Stimulated activated CD8-positive, alpha-beta memory T cell treated with anti-CD3 and anti-CD28 coated beads, Interleukin-4, amount 100 ng/mL, for 1 hour (primary cell): ENCODE measurements at places on chromosomes 7 and 10.

GRCh38 chr10:124240839-124241291, 147.5 kb upstream of the CHST15 start:
- DNase-seq = no peak

- no peak for DNase-seq
Measured at GRCh38 chr7:101818287-101819071, 1.1 kb downstream of the CUX1 start.

DNA sequence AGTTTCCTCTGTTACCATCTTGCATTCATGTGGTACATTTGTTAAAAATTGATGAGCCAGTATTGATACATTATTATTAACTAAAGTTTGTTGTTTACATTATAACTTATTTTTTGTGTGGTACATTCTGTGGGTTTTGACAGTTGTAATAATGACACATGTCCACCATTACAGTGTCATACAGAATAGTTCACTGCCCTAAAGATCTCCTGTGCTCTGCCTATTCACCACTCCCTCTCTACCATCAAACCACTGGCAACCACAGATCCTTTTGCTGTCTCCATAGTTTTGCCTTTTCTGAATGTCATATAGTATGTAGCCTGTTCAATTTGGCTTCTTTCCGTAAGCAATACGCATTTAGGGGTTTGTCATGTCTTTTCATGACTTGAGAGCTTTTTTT, 156.9 kb downstream of the PHF14 start:
- no peak for DNase-seq

DNA sequence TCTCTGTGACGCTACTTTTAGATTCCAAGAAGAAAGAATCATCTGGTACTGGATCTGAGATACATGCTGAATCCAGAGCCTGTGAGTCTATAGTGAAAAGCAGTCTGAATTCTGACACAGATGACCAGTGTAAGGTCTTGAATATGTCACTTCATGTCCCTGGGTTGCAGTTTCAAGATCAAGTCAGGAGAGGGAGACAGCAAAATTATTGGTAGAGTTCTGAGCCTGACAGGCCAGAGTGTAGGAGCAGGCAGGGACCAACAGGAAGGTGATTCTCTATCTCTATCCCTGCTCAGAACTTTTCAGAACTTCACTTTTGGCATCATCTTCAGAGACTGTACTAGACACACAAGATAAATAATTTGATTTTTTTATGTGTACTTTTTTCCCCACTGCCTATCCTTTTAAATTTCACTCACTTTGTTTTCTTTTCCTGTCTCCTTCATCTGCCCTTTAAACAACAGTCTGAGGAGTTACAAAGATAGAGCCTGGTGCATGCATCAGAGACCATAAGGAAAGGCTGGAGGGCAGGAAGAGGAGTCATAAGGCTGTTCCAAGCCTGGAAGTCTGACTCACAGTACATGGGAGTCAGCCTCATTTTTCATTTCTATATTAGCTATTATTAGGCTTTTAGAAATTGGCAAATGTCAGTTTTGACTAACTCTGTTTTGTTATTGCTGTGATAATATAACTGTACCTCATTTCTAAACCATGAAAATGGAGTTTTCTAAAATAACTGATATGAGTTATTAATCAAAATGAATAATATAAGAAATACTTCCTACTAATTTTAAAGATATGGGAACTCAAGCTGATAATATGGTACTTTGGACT, 120.2 kb upstream of the TMEM229A start:
- DNase-seq = no peak

DNA sequence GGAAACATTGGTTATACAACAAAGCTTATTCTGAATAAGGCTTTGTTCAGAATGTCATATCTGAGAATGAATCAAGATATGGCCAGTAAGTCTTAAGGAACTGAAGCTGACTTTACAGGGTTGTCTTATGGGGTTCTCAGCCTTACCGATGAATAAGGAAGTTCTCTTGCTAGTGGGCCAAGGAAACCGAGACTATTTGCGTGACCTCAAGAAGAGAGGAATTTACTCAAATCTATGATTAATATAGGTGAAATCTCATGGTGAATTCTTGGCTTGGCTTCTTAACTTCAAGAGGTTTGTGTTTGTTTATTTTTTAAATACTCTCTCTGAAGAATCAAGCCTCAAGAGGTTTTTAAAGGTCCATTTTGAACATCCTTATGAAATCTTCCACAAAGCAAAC, 4.7 kb upstream of the MRLN start:
- DNase-seq = no peak

GRCh38 chr10:122702275-122702674, 2.6 kb upstream of the C10orf120 start:
- no peak for DNase-seq

DNA sequence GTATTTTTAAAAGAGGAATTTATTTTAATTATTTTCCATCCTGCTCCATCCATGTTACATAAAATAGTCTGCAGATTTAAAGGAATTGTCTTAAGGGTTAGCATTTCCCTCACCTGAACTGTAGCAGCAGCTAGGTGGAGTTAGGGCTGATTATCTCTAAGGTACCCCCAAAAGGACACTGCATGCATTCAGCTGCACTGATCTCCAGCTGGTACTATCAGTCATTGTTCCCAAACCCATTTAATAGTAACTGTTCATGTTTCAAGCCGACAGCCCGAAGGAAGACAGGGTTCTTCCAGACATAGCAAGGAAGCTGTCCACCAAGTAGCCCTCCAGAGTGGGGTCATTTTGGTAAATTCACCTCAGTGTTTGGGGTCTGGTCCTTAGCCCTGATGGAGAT, 48.7 kb downstream of the FAM171A1 start:
- DNase-seq = no peak

DNA sequence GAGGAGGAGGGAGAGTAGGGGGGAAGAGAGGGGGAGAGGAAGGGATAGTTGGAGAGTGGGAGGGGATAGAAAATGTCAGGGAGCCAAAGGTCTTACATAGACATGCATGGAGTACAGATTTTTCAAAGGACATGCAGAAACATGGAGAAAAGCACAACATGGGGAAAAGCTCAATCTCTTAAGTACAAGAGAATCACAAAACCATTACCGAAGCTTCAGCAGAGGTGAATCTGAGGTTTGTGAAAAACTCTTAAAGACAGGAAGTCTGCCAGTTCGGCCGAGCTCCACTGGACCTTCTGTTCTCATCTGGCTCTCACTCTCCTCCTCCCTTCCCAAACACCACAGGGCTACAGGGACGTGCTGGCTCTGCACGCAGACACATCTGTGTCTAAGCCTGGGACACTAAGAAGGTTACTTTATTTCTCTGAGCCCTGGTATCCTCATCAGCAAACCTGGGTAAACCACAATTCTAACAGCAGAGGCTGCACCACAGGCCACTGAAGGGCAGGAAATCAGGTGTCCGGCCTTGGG, 133.9 kb downstream of the COBL start:
- DNase-seq = no peak

GRCh38 chr7:121182902-121183301, 145.9 kb upstream of the WNT16 start:
- DNase-seq = no peak

DNA sequence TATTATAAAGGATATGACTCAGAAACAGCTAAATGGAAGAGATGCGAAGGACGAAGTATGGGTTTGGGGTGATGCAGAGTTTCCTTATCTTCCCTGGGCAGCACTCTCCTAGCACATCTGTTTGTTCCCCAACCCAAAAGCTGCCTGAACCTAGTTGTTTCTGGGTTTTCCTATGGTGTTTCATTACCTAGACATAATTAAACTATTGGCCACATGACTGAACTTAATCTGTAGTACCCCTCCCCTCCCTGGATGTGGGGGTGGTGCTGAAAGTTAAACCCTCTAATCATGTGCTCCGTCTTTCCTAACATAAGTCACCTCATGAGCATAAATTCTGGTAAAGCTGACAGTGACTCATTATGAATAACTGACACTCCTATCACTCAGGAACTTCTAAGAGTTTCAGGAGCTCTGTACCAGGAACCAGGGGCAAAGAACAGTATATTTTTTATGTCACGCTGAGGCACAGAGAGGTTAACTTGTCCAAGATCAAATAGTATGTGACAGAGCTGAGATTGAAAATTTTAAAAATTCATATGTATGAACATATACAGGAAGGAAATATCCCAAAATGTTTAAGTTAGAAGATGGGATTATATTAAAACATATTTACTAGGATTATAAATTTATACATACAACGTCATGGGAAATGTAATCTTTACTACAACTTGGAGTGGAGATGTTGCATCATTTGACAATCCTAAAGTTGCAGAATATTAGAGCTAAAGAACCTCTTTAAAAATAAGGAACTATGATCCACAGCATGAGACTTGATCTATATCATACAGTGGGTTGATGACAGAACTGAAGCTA, 4.8 kb downstream of the STRIP2 start:
- DNase-seq = no peak

GRCh38 chr10:9301554-9301953, 1247.1 kb downstream of the GATA3 start:
- no peak for DNase-seq

DNA sequence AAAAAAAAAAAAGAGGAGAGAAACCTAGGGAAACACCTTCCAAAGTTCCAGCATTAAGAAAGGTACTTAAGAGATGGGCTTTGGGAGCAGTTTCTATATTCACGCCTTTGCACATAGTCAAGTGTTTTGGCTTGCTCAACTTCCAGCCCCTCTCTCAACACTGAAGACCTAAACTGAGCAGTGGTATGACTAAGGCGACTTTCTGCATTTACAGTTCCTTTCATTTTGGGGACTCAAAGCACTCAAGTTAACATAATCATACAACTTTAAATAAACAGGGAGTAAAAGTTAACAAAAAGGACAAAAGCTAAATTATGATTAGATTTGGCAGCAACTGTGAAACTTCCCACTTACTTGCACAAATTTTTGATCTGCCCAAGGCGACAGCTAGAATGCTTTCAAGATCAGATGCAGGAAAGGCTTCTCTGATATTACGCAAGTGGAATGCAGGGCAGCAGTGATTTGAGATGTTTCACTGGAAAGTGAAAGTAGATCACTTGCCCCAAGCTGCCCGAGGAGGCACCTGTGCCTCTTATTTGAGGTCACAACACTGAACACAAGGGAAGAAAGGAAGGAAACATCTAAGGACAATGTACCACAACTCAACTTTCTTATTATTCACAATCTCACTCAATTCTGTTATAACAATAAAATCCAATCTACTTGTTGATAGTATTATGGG, 199.5 kb downstream of the SKAP2 start:
- DNase-seq = no peak

- no peak for DNase-seq
Measured at GRCh38 chr7:29987811-29988317, 1.7 kb downstream of the SCRN1 start.

DNA sequence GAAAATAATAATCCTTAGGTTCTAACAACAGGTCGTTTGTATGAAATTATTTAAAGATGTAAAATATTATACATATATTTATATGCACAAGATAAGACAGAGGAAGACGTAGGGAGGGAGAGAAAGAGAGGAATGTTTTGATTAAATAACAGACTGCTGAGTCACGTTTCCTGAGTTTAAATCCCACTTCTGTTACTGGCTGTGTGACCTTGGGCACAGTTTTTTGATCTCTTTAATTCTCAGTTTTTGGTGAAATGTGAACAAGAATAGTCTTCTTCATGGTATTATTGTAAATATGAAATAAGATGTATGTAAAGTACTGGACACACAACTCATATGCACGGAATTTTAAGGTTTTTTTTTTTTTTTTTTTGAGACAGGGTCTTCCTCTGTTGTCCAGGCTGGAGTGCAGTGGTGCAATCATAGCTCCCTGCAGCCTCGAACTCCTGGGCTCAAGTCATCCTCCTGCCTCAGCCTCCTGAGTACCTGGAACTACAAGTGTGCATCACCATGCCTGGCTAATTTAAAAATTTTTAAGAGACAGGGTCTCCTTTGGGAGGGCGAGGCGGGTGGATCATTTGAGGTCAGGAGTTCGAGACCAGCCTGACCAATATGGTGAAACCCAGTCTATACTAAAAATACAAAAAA, 42.6 kb downstream of the BAMBI start:
- no peak for DNase-seq

- no peak for DNase-seq
Measured at GRCh38 chr10:116737627-116738327, 4.6 kb downstream of the HSPA12A start.

DNA sequence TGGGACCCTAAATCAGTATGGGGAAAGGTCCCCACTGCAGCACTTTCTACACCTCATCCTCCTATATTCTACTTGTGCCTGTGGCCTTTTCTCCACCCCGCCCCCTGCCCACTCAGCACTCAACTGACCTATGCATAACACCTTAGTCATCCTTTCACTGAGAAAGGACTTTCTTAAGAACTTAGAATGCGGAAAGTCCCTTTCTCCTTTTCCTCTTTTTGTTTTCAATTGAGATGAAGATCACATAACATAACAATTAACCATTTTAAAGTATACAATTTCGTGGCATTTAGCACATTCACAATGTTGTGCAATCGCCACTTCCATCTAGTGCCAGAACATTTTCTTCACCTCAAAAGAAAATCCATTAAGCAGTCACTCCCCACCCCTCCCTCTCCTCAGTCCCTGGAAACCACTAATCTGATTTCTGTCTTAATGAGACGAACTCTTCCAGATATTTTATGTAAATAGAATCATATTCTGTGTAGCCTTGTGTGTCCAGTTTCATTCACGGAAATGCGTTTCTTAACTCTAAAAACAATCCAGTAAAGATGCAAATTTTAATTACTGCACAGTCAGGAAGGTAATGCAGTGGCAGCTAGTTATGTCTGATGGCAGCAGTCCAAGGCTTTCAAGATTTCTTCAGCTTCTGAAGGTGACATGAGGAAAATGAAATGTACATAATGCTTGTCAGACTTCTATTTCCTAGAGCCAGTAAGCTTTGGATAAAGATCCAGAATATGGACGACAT, 41.7 kb downstream of the FAS start:
- no peak for DNase-seq

- DNase-seq = no peak
Measured at GRCh38 chr7:134440067-134440466, 18.8 kb downstream of the AKR1B1 start.

DNA sequence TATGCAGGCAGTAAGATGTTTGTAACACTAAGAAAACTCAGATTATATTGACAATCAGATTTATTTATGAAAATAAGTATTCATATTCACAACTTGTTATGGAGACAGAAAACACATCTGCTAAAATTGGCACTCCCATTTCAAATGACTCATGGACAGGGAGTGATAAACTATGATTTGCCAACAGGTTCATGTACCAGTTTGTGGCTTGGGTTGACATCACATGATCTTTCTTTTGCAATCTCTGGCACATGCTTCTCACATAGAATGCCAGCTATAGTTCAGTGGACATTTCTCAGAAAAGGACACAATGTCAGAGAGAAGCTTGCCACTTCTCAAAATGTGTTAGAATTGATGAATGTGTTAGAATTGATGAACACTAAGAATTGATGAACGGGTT, 663.2 kb upstream of the ANKRD30A start:
- no peak for DNase-seq

DNA sequence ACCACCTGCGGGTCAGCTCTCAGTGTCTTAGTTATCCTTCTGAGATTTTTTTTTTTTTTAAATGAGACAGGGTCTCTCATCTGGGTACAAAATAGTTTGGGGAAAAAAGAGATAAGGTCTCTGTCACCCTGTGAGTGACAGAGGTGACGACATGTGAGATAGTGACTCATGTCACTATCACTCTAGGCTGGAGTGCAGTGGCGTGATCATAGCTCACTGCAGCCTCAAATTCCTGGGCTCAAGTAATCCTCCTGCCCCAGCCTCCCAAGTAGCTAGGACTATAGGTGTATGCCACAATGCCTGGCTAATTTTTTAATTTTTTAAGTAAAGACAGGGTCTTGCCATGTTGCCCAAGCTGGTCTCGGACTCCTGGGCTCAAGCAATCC, 10.4 kb downstream of the BLVRA start:
- DNase-seq = no peak
